WTC11 (cell line): ENCODE measurements at places on chromosomes 5 and 9. TPM values are rescaled to one million over a fixed set of nuclear protein-coding genes. Genes with fewer than 3 reads are reported as not detected.

DNA sequence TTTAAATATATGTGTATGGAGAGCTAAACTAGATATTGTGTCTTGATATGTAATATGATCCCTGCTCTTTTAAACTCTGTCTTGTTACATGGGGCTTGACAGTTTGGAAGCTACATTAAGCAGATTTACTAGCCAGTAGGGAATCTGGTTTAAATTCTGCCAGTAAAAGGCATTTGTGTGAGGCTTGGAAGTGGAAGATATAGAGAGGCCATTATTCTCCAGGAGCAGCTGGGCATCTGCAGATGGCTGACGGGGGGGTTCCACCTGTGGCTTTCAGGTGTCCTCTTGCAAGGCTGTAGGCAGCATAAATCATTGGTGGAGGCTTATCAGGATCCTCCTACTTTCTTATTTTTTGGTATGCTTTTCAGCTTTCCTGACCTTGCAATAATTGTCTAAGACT lies 179.1 kb upstream of the FBXL7 start:
- DNase-seq: no peak

- no peak for DNase-seq
These were observed 81.1 kb downstream of the PJA2 start for GRCh38 chr5:109328626-109329025.

GRCh38 chr5:66652818-66653217 lies 56.6 kb downstream of the MAST4 start:
- no peak for DNase-seq

DNA sequence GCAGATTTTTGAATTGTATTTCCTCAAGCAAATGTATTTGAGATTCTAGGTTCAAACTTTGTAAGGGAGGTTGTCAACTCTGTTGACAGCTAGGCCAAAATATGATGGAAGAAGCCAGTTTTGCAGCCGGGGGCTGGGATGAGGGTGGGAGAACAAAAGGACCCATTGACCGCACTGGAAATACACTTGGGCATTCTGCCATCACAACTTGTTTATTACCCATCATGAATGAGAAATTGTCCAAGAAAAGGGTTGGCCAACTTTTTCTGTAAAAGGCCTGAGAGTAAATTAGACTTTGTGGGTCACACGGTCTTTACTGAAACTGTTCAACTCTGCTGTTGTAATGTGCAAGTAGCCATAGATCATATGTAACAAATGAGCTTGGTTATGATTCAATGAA lies 221.3 kb upstream of the KLF9 start:
- DNase-seq: no peak

The VCAN gene
- 275 to 286 TPM (median 276 TPM) in 3 replicates for total RNA-seq

DNA sequence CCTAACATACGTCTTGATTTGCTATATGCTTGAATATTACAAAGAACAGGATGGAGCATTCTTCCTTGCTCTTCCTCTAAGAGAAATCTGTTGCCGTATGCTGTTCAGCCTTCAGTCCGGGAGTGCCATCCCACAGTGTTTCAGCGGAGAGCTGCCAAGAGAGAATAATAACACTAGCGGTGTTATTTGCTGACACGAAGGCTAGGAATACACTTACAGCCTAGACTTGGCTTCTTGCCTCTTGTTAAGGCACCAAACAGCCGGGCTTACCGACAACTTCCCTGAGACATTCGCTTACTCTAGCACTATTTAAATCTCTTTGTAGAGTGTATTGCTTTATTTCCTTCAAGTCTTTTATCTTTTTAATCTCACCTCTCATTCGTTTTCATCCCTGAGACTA lies 31.4 kb downstream of the KCTD16 start:
- DNase-seq: no peak

The PITX1 gene
- total RNA-seq: 0.07 to 0.23 TPM (median 0.13 TPM) in 3 replicates

- no peak for DNase-seq
These were observed 3.2 kb upstream of the ANKHD1 start for GRCh38 chr5:140398379-140398811.

GRCh38 chr5:172768098-172768572 lies 2.9 kb downstream of the DUSP1 start:
- no peak for DNase-seq

- no peak for DNase-seq
These were observed 139.8 kb upstream of the SMARCA2 start for GRCh38 chr9:1875251-1875851.

DNA sequence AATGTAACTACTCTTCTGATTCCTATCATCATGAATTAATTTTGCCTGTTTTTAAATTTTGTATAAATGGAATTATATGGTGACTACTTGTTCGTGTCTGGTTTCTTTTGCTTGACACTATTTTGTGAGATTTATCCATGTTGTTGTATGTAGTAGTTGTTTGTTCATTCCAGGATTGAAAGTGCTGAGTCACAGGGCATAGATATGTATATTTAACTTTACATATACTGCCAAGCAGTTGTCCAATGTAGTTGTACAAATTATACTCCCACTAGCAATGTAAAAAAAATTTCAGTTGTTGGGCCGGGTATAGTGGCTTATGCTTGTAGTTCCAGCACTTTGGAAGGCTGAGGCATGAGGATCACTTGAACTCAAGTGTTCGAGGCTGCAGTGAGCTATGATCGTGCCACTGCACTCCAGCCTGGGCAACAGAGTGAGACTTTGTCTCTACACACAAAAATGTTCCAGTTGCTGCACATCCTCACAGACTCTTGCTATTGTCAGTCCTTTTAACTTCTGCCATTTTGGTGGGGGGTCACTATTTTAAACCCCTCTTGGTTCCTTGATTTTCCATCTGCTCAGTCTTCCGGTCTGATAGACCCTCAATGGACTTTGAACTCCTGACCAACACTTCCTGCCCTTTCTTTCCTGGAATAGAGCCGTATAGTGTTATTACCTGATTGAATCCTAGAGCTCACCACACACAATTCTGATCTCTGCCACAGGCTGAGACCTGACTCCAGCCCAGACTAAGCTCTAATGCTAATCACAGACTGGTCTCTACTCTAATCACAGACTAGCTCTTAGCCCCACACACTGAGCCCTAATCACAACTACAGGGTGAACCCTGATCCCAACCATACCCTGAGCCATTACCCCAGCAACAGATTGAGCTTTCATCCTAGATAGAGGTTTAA lies 69.3 kb upstream of the MELK start:
- DNase-seq: no peak

GRCh38 chr5:143085319-143085917 lies 315.2 kb downstream of the ARHGAP26 start:
- no peak for DNase-seq

The SPINK13 gene
- total RNA-seq: 0.17 TPM in 1 of 3 replicates, not detected in the others

DNA sequence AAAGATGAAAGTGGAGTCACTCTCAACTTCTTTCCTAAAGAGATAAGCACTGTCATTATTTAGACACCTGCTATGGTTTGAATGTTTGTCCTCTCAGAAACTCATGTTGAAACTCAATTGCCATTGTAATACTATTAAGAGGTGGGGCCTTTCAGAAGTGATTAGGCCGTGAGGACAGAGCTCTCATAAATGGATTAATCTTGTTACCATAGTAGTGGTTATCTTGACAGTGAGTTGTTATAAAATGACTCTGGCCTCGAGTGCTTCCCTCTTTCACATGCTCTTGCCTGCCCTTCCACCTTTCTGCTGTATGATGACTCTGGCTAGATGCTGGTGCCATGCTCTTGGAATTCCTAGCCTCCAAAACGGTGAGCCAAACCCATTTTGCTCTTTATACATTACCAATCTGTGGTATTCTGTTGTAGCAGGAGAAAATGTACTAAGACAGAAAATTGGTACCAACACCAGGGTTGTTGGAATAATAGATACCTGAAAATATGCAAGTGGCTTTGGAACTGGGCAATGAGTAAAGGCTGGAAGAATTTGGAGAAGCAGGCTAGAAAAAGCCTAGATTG lies 38.0 kb downstream of the GDA start:
- DNase-seq: no peak

DNA sequence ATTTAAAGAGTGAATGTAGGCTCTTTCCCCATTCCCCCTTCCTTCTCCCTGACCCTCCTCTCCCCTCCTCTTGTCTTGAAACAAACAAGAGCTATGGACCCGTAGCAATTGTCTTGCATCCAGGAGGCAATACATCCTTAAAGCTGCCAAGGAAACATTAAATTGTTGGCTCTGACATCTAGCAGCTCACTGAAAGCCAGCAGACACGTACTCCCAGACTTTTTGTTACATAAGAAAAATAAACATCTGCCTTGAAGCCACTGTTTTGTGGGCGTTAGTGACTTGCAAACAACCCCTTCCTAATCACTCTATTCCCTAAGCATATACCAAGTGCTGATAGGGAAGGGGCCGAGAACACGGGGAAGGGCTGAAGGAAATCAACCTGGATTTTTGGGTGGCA lies 8.6 kb downstream of the SLC45A2 start:
- no peak for DNase-seq

- DNase-seq: no peak
These were observed 49.8 kb upstream of the SH3PXD2B start for GRCh38 chr5:172503925-172504700.

The FABP6 gene
- total RNA-seq: 2.3 to 4.9 TPM (median 2.9 TPM) in 3 replicates

The WDR31 gene
- 0.37 to 0.71 TPM (median 0.46 TPM) in 3 replicates for total RNA-seq

The PPIC gene
- total RNA-seq: 12.4 to 16.0 TPM (median 15.7 TPM) in 3 replicates

- DNase-seq: peak; percentile 84
These were observed at the start of the genes CWC27 and SREK1IP1 for GRCh38 chr5:64768358-64769312. Gene CWC27, plus strand, starts transcription at chr5:64768930. Its CDS starts 217 bp downstream, at chr5:64769147. Gene SREK1IP1, minus strand, starts transcription at chr5:64768691. Its CDS starts 174 bp downstream, at chr5:64768517.

DNA sequence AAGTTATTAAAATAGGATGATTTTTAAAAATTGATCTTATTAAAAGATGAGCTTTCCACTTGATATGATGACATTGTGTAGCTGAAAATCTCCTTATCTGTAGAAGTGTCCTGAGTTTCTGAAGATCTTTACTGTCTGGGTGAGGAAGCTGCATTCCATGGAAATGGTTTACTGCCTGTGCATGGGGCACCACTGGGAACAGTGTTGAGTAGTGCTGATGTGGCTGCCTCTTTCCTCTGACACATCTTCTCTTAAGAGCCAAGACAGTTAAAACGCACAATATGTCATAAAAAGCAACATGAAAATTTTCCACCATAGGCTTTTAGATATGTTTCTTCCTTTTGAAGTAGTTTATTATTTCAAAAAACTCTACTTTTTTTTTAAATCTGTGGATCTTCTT lies 24.6 kb downstream of the SECISBP2 start:
- no peak for DNase-seq

- DNase-seq: no peak
These were observed 89.9 kb downstream of the SH3TC2 start for GRCh38 chr5:148972974-148973374.

DNA sequence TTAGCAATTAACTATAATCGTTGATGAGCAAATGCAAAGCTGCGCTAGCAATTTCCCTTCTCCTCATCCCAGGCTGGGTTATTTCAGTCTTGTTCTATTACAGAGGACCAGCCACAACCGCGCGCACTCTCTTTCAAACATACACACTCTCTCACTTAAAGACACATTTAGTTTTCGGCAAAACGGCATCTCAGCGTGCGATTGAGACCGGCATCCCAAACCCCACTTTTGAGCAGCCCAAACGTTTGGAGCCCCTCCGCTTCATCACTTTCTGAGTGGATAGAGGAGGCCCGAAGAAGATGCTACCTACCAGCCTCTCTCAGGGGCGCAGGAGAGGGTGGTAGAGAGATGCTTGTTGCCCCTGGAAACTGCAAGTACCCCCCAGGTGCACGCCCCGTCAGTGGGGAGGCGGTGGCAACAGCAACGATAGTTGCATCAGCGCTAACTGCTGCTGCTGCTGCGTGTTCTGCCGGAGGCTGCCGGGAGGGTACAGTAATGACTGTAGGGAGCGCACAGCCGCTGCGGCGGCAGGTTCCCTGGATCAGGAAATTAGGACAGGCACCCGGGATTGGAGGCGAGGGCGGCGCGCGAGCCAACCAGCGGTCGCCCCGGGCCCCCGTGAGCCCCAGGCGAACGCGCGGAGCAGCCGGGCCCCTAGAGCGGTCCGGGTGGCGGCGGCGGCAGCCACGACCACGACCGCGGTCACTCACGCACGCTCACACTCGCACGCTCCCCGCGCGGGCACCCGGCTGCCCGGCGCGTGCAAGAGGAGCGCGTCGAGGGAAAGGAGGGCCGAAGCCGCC lies 467 bp upstream of the VLDLR start:
- peak; percentile 88 for DNase-seq

- DNase-seq: no peak
These were observed 6.4 kb upstream of the ZFR start for GRCh38 chr5:32450952-32451351.

GRCh38 chr5:133396187-133396741 lies 216.1 kb downstream of the FSTL4 start:
- peak; percentile 47 for DNase-seq

- DNase-seq: no peak
These were observed 78.2 kb downstream of the ANKRD55 start for GRCh38 chr5:56154732-56155484.

GRCh38 chr9:93897075-93897970 lies 57.8 kb downstream of the BARX1 start:
- no peak for DNase-seq

GRCh38 chr5:95668728-95669127 lies 14.1 kb downstream of the SPATA9 start:
- DNase-seq: no peak
